ENCODE measurements at places on chromosomes 5 and 9.

GRCh38 chr5:8059337-8059736, 190.4 kb downstream of the MTRR start:
- DNase-seq: no peak

- DNase-seq: no peak
Measured at GRCh38 chr9:89384783-89385182, 66.5 kb downstream of the SECISBP2 start.

DNA sequence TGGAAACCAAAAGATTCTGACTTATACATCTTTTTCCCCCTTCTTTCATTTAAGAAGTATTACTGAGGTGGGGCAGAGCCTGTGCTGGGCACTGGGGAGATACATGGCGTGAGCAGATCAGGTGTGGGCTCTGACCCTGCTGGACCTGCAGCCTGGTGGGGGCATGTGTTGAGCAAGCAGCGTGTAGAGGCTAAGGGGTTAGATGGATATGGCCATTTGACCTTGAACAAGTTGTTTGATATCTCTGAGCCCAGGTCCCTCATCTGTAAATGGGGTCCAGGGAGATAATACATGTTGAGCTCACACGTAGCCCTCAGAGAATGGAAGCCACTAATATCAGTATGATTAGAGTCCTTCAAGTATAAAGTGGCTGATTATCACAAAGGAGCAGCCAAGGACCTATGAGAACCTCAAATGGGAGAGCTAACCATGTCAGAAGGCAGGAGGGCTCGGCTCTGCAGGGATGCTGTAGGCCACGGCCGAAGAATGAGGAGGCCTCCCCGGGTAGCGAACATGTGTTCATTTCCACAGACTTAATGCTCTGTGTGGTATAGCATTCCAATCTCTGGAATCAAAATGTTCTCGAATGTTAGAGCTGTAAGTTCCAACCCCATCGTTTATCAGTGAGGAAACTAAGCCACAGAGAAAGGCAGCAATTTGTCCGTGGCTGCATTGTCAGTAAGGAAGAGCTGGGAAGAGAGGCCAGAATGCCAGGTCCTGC, 15.4 kb upstream of the ANGPTL2 start:
- no peak for DNase-seq

- no peak for DNase-seq
Measured at GRCh38 chr5:51373880-51374523, 9.2 kb upstream of the ISL1 start.

GRCh38 chr9:107540164-107540561, 50.6 kb upstream of the KLF4 start:
- DNase-seq: no peak

GRCh38 chr9:120306561-120306960, 273.4 kb downstream of the CDK5RAP2 start:
- no peak for DNase-seq

- no peak for DNase-seq
Measured at GRCh38 chr5:154346427-154346826, 99.4 kb upstream of the SAP30L start.

DNA sequence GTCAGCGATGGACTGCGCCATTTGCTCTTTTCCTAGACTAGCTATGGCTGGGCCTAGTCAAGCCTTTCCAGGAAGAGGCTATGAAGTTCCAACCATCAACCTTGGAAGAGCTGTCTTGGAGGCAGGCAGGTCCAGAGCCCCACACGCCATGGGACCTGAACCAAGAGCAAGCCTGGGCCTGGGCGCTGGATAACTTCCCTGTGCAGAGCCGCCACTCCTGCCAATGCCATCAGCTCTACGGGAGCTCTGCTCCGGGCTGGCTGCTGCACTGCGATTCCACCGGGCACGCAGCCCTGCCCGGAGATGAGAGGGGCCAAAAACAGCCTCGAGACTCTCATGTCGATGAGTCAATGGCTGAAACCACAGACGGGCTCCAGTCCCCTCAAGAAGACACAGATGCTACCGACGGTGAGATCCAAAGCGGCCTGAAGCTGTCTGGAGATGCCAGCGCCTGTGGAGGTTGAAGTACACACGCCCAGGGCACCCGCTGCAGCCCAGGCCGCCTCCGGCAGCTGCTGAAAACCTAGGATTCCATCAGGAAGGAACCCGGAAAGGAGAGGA, 103.7 kb upstream of the SELENOP start:
- no peak for DNase-seq

- DNase-seq: no peak
Measured at GRCh38 chr5:173625673-173626504, 9.4 kb upstream of the BOD1 start.

GRCh38 chr9:6711403-6711802, 46.4 kb upstream of the KDM4C start:
- DNase-seq: no peak

DNA sequence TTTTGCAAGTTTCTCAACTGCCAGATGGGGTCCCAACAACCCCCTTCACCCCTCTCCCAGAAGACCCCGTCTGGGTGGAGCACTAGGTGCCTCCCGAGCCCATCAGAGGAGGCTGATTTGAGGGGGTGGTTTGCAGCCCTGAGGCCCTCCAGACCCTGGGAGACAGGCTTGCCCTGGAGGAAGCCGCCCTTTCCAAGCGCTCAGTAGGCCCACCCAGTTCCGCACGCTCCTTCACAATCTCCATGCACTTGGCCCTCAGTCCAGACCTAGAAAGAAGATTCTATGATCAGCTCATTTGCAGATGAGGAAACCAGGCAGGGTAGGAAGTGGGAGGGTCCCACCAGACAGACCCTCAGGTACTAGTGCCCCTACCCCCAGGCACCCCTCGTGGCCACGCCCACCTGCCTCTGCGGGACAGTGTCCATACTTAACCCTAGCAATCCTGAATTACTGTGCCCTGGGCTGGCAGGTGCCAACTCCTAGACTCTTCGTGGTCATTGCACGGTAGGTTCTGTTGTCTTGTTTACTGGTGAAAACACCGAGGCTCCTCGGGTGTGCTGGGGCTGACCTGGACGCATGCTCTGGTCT, 22.3 kb downstream of the OR2V1 start:
- DNase-seq: no peak

GRCh38 chr9:133135146-133135745, 14.2 kb upstream of the RALGDS start:
- DNase-seq: no peak

- no peak for DNase-seq
Measured at GRCh38 chr5:99019812-99020697, 91.2 kb upstream of the CHD1 start.

DNA sequence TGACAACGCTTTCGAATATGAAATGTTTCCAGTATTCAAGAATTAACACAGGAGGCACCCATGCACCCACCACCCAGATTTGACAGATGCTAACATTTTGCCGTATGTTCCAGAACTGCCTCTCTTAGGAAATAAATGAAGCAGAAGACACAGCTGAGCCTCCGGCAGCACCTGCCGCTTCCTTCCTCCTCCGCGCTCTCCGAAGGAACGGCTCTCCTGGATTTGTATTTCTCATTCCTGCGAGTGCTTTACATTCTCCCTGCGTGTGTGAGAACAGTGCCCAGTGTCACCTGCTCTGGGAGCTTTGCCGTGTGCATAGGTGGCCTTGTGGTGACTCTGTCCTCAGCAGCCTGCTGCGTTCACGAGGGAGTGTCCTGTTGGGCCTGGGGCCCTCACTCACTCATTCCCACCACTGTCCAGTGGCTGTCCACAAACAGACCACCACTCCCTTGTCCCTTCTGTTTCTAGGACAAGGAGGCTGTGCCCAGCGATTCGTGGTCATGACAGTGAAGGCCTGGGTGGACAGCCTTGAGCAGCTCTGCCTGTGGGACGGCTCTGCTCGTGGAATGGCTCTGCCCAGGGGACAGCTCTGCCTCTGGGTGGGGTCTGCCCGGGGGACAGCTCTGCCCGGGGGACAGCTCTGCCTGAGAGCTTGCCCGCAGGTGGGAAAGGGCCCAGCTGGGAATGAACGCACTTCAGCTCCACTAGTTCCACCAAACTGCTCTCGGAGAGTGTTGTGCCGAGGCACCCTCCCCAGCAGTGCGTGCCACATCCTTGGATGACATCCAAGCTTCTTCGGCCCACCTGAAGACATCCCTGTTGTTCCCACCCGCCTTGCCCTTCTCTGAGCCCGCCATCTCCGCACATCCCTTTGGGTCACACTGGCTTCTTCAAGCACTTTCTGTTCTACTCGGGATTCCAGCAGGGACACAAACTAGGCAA, 170.5 kb upstream of the PPP1R26 start:
- no peak for DNase-seq

- no peak for DNase-seq
Measured at GRCh38 chr9:76562511-76562911, 103.5 kb downstream of the GCNT1 start.

DNA sequence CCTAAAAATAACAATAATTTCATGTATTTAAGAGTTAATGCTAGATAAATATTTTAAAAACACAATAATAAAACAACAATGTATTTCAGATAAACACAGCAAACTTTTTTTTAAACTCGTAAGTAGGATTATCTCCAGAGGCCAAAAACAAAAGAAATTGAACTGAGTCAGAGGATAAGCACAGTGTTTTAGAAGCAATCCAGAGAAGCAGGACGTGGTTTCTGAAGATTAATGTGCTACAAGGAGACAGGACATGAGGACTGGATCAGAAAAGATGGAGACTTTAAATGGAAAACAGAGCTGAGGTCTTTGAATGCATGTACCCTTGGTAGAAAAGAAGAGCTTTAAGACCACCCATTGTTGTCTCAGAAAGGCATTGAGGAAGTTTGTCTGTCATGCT, 491.2 kb upstream of the TLE4 start:
- DNase-seq: no peak

GRCh38 chr5:1662559-1663085, 137.0 kb downstream of the MRPL36 start:
- DNase-seq: no peak

GRCh38 chr9:18542837-18543405, 69.0 kb downstream of the ADAMTSL1 start:
- DNase-seq: no peak

- DNase-seq: no peak
Measured at GRCh38 chr5:93512799-93513198, 68.2 kb downstream of the NR2F1-AS1 start.

GRCh38 chr9:80070071-80070742, 498.4 kb downstream of the TLE4 start:
- no peak for DNase-seq

GRCh38 chr5:89988998-89989655, 420.4 kb downstream of the CETN3 start:
- DNase-seq: no peak

GRCh38 chr5:1564182-1564748, 40.5 kb upstream of the LPCAT1 start:
- DNase-seq: no peak

- DNase-seq: peak; percentile 79
Measured at GRCh38 chr5:114360816-114361723, 800 bp upstream of the KCNN2 start.

DNA sequence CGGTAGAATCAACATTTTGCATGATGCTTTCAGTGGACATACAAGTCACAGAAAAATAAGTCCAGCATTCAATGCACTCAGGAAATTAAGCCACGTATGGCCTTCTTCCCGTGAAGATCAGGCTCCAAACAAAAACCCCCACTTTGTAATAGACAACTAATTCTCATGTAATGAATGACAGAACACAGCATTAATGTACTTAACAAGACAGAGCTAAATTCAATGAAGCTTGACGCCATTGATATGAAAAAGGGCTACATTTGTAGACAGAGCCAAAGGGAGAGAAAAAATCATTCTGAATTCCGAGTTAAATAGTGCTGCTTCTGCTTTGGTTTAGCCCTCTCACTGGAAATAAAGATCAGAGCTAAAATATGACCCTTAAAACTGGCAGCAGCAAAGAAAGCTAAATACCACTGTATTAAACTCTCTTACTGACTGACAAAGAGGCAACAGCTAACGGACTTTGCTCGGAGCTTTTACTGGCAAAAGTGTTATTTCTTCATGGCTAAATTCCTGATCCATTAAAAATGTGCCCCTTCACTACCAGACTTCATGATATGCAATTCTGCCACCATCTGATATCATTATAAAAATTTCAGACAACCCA, 250.5 kb downstream of the BNC2 start:
- no peak for DNase-seq

DNA sequence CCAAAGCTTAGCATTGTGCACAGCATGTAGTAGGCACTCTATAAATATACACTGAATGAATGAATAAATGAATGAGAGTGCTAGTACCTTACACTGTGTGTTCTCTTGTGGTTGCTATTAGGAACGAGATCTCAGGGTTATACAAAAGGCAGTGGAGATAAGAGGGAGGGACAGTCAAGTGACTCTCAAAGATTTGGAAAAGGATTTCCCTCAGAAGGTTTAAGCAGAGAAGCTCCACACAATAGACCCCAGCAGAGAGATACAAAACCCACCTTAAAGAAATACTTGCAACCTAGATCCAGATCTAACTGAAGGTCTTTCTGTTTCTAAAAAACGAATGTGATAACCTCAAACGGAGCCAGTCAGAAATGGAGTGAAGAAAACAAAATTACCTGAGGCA, 11.8 kb upstream of the EFNA5 start:
- DNase-seq: no peak

DNA sequence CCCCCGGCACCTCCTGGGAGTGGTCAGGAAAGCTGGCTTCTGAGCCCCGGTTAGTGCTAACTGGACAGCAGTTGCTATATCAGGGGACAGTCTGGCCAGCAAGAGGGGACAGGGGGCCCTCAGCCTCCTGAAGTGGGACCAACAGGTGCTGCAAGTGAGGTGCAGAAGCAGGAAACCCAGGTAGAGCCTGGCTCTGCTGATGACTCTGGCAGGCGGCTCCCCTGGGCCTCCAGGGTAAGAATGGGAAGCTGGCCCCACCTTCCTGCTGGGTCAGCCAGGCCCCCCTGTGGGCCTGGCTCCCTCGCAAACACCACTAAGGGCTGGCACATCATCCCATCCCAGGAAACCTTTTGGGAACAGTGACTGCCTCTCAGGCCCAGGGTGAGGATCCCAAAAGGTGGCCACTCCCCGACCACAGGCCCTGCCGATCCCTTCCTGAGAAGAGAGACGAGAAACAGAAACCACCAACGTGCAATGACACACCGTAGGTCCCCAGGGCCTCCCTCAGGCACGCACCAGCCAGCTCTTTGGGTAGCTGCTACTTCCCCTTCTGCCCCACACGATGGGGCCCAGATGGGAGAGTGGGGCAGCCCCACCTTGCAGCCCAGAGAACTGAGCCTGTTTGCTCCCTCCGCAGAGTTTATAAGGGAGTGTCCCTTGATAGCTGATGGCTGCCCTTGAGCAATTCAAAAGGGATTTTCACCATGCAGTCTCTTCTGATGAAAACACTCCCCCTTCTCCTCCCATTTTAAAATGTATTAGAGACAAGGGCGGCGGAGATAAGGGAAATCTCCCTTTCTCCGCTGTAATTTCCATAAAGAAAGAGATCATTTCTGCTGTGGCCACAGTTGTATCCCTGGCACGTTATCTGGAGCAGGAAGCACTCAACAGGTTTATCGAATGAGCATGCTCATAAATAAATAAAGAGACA, 76.8 kb downstream of the STK10 start:
- no peak for DNase-seq

All from neuronal stem cell (in vitro differentiated cells).